ENCODE measurements at places on chromosomes 12 and 14. TPM values are rescaled to one million over a fixed set of nuclear protein-coding genes. Genes with fewer than 3 reads are reported as not detected.
A peak's percentile ranks its signal among the peaks of the same experiment; 100 is the strongest.

DNA sequence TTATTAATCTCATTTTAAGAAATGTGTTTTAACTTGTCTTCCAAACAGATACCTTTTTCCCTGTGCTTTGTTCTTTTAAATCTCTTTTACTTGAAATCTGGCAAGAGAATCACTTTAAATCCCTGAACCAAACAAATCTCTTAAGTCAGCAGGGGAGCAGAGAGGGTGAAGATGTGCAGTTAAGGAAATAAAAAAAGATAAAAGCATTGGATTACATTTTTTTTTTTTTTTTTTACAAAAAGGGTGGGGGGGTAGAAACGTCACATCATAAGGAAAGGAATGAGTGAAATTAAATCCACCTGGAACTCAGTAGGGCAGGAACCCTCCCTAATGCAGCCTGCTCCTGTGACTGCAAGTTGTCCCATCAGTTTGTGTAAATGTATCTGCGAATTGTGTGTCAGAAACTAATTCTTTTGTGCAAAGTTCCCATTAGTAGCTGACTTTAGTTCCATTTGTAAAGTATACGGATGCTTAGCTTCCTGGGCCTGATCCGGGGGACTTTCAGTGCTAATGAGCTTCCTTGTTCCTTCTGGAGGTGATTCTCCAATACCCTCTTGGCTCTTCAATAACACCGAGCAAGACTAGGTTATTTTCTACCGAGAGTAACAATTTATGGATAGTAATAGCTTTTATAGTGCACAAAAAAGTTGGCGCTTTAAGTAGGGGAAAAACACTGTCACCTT lies 1.5 kb downstream of the TTC6 start:
- DNase-seq, result no peak

- no peak for DNase-seq
Observed at GRCh38 chr12:118073768-118074167, 12.8 kb upstream of the WSB2 start.

- no peak for DNase-seq
Observed at GRCh38 chr14:75518625-75519024, 3.6 kb upstream of the BATF start.

- DNase-seq, result no peak
Observed at GRCh38 chr12:16587110-16587453, 18.9 kb downstream of the LMO3 start.

- no peak for DNase-seq
Observed at GRCh38 chr14:32476532-32476931, 147.4 kb downstream of the AKAP6 start.

DNA sequence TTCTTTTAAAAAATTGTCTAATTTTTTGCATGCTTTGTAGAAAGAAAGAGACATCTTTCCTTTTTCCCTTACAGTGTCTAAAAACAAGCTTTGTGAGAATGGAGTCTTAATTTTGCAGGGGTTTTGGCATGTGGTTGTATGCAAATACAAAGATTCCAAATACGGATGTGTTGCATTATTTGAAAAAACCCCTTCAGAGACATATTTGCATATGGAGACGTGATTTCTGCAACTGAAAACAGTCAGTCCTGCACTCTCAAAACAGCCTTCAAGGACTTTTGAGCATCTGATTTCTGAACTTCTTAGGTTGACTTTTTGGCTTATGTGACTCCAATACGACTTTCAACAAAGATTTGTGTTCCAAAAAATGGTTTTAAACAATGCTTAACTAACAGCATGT lies 7.8 kb downstream of the IRAK3 start:
- DNase-seq, result no peak

DNA sequence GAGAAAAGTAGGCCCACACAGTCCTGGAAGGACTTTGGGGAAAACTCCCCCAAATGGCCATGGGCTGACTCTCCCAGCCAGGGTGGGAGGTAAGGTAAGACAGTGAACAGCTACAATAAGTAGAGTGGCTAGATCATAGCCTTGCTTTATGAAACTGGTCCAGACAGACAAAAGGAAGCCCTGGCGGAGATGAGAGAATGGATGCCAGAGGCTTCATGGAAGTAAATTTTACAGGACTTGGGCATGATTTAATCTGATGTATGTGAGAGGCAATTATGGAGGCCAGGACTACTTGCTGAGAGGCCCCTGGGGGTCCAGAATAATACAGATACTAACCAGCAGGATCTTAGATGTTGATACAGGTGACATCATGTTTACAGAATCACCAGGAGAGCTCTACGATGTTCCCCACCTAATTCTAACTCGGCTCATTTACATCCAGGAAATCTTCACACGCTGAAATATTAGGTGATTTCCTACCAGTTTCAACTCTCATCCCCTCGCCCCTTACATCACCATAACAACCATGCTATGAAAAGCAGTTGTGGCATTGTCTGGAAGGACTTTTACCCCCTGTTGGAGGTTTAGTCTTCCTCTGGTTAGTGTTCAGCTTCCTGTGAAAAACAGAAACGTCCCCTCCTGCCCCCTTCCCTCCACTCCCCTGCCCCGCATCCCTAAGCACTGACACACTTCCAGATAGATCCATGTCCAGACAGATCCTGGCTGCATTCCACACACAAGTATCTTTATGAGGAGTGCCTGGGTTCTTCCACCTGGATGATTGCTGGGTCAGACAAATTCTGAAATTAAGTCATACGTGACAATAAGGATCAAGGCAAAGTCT lies 39.5 kb upstream of the NT5DC3 start:
- DNase-seq, result no peak

DNA sequence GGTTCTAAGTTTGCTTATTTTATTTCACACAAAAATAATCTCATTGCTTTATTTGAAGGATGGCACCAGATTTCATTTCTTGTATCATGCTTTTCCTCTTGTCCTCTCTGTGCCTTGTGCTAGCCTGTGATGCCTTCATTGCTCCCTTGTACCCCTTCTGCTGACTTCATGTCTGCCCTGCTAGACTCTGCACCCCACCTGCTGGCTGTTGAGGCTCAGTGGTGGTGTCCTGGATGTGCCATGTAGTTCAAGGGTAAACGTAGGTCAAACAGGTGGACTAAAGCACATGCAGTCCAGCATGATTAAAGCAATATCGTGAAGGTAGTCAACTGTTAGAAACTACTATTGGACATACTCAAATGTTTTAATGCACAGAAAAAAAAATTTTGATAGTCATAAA lies 21.6 kb downstream of the MRPS35 start:
- DNase-seq, result no peak

- no peak for DNase-seq
Observed at GRCh38 chr12:83462419-83462818, 775.7 kb downstream of the TMTC2 start.

GRCh38 chr12:92732716-92733115 lies 29.9 kb downstream of the PLEKHG7 start:
- DNase-seq, result no peak

DNA sequence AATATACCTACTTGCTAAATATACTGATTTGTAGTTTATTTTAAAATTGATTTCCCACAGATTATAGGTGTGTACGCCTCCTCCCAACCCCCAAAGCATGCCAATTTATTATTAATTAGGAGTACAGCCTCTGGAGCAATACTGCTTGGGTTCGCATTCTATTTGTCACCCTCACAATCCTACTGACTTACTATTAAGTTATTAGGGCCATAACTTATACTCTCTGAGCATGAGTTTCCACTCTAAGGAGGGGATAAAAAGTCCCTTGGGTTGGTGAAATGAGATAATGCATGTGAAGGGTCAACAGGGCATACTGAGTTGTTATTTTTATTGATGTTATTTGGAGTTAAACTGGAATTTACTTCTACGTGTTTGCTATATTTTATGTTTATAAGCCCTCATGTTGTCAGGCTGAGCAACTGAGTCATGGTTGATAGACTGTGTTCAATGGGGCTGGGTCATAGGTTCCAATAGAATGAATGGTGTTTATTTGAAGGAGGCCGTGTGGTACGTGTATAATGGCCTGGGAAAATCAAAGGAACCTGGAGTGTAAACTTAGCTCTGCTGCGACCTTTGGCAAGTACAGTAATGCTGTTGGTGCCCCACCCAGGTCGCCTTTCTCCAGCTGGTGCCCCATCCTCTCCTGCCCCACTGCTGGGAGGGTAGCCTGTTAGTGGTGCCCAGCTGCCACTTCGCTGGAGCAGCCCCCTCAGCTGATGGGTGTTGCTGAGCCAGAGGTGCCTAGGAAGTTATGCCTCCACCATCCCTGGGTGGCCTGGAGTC lies 99.3 kb upstream of the PTPRB start:
- no peak for DNase-seq

GRCh38 chr12:54993181-54993835 lies 8.7 kb upstream of the TESPA1 start:
- DNase-seq, result peak; percentile 45

- no peak for DNase-seq
Observed at GRCh38 chr12:121874071-121874470, 14.5 kb upstream of the PSMD9 start.

GRCh38 chr12:98002887-98003493 lies 512.4 kb upstream of the TMPO start:
- no peak for DNase-seq

DNA sequence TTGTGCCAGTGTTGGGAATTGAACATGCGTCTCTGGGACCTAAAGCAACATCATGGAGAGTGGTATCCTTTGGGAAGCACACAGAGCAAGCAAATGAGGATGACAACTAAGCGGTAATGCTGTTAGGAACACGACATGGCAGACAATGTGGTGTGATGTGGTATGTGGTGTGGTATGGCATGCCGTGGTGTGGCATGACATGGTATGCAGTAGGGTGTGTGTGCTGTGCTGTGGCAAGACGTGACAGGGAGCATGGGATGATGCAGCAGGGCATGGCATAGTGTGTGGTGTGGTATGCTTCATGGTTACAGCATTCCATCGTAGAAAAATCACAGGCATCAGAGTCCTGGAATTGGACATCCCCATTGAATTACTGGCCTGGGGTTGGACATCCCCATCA lies 108.7 kb downstream of the RTN1 start:
- no peak for DNase-seq

DNA sequence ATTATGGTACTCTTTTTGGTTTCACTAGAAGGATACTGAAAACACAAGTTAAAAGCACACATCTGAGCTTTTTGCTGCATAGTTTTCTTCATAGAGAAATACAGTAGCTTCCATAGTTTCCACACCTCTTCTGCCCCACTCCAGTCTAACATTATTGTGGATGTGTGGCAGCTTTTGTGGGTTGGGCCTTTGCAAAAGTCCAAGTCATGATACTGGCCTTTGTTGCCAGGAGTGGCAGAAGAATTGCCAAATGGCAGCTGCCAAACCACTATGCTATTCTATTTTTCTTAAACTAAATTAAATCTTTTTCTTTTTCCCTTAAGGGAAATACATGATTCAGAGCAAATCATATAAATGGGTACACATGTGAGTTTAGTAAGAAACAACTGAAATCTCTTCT lies 114.8 kb downstream of the PLEKHA5 start:
- DNase-seq, result no peak

- no peak for DNase-seq
Observed at GRCh38 chr14:20436363-20436755, 393 bp upstream of the KLHL33 start.

DNA sequence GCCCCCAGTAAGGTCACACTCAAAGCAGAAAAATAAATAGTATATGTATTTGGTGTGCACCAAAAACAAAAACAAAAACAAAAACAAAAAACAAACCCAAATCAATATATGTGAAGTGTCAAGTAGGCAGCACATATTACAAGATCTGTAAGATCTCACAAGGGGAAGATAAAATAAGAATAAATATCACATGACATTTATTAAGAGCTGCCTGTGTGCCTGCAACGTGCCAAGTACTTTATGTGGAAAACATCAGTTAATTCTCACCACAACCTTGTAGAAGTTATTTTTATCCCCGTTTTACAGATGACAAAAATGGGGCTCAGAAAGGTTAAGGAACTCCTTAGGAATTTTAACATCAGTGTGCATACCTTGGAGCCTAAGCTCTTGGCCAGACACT lies 26.6 kb downstream of the TRIM9 start:
- DNase-seq, result no peak

DNA sequence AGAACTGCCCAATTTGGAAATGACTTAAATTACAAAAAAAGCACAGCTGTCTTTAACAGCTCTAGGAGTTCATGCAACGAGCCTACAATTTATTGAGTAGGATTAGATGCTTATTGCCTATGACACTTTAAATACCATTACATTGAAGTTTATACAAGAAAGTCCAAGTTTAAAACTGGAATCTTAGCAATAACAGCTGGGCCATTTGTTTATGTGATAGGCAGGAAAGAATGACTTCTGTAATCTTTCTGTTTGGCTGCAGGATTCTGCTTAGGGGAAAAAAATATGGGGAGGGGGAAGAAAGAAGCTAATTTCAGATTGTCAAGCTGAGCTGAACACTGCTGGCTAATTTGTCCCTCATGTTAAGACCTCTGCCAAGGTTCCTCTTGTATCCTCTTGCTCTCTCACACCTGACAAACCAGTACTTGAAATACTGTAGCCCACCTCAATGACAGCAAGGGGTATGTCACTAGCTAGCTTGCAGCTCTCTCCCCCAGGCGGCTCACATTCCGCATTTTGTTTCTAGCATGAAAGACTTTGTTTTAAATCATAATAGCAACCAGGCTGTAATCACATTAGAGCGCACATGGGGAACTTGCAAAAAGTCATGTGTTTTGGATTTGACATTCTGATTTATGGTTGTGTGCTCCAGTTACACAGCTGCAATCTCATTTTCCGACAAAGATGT lies 384.8 kb downstream of the BMP4 start:
- peak; percentile 94 for DNase-seq

DNA sequence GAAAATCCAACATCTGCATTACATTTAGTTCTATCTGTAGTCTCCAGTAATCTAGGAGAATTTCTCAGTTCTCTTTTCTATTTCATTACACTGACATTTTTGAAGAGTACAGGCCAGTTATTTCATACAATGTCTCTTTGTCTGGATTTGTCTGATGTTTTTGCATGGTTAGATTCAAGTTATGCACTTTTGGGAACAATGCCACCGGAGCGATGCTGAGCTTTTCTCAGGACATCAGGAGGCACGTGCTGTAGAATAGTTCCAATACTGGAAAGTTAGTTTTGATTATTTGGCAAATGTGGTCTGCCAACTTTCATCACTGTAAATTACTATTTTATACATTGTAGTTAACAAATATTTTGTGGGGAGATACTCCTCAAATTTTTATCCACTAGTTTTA lies 43.1 kb downstream of the ALDH1L2 start:
- DNase-seq, result peak; percentile 22

GRCh38 chr12:38350342-38351174 lies 34.0 kb downstream of the ALG10B start:
- DNase-seq, result no peak

- DNase-seq, result no peak
Observed at GRCh38 chr12:92210071-92210470, 64.4 kb upstream of the BTG1 start.

ACSM4 gene
- not detected for total RNA-seq

HAL gene
- 26.6 TPM for total RNA-seq

CCDC77 gene
- 9.0 TPM for total RNA-seq

GARIN6 gene
- total RNA-seq, result not detected

TAS2R30 gene
- 18.1 TPM for total RNA-seq

PLA2G1B gene
- not detected for total RNA-seq

CCDC198 gene
- not detected for total RNA-seq

ACRBP gene
- total RNA-seq, result 0.99 TPM

P3H3 gene
- 28.4 TPM for total RNA-seq

FLRT2 gene
- 32.6 TPM for total RNA-seq

PLEKHG7 gene
- total RNA-seq, result not detected

NXPH4 gene
- 6.6 TPM for total RNA-seq

VPS33A gene
- total RNA-seq, result 12.0 TPM

NANOG gene
- total RNA-seq, result not detected

RIMBP2 gene
- 5.8 TPM for total RNA-seq

PTCSC3 gene
- not detected for total RNA-seq

ZFYVE26 gene
- total RNA-seq, result 27.6 TPM

Measured in skin of body (tissue), 3 donors.